ENCODE measurements at places on chromosomes 16 and 17. TPM values are rescaled to one million over a fixed set of nuclear protein-coding genes. Genes with fewer than 3 reads are reported as not detected.
A peak's percentile ranks its signal among the peaks of the same experiment; 100 is the strongest.

Gene MBTD1
- 32.9 TPM for total RNA-seq

Gene UBB
- total RNA-seq = 2,058 TPM

GRCh38 chr16:87131061-87131995 lies 185.9 kb downstream of the C16orf95 start:
- peaks cover 3% of the 10 kb centered on the region for H3K36me3 ChIP-seq
- H3K4me3 ChIP-seq = no peak overlapping the region
- peaks cover 60% of the 10 kb centered on the region for H3K4me1 ChIP-seq
- DNase-seq = no peak

DNA sequence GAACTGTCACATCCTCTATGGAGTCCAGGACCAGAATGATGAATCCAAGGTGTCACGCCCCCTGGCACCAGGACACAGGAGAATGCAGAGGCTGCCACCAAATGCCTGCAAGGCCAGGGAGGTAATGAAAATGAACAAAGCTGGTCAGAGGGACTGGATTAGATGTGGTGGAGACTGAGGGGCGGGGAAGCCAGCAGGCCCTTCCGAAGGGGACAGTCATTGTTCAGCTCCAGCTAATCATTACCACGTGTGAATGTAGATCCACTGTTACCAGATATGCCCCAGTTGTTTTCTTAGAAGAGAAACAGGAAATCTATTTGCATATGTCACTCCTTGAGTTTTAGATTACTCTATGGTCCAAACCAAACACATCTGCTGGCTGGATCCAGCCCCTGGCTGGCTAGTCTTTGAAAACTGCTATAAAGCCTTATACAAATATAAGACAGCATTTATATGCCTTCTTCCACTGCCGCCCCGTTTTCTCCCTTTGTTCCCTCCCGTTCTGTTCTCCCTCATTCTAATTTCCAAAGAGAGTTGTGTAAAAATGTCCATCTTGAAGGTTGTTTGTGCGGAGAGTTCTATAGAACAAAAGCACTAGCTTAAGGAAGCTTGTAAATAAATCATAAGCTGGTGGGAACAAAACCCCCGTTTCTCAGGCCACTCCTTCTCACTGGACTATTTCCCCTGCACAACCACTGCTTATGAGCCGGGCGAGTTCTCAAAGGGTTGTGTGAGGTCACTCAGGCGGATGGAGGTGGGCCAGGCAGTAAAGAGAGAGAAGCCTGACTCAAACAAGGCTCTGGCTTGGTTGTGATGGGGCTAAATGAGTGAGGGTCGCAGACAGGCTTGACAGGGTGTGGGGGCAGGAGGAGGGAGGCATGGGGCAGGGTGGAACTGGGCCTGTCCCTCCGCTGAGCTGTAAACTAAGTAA lies 14.2 kb downstream of the CRYM start:
- H3K4me3 ChIP-seq = peak overlapping the region; percentile 2
- peaks cover 29% of the 10 kb centered on the region for H3K4me1 ChIP-seq
- DNase-seq = no peak
- no peaks in the 10 kb centered on the region for H3K36me3 ChIP-seq
- H3K27me3 ChIP-seq = no peaks in the 10 kb centered on the region
- H3K27ac ChIP-seq = peak overlapping the region; percentile 39

GRCh38 chr16:76035689-76036088 lies 241.5 kb upstream of the CNTNAP4 start:
- no peaks in the 10 kb centered on the region for H3K4me1 ChIP-seq
- no peak overlapping the region for H3K4me3 ChIP-seq
- H3K36me3 ChIP-seq = peaks cover 5% of the 10 kb centered on the region
- no peak overlapping the region for H3K27ac ChIP-seq
- no peak for DNase-seq
- H3K27me3 ChIP-seq = no peaks in the 10 kb centered on the region

DNA sequence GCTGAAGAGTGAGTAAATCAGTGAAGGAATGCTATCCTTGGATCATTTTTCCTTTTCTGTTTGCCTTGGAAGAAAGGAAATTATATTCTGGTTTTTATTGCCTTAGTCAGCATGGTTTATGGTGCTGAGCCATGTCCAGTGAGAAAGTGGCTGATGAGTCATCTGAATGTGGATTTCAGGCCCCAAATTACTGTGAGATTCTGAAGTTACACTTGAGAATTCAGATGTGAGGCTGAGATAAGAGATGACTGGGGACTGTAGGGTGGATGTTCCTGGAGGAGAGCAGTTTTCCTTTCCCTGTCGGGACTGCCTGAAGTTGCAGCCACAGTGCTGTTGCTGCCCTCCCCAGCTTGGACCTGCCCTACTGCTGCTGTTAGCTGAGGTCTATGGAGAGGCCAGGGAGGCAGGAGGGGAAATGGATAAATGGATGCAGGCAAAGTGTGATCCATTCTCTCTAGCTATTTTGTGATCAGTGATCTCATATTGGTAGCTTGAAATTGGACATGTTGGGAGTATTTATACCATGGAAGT lies 4.2 kb upstream of the MAP3K14 start:
- peaks cover 16% of the 10 kb centered on the region for H3K4me1 ChIP-seq
- no peak for DNase-seq
- no peaks in the 10 kb centered on the region for H3K36me3 ChIP-seq
- no peak overlapping the region for H3K4me3 ChIP-seq

DNA sequence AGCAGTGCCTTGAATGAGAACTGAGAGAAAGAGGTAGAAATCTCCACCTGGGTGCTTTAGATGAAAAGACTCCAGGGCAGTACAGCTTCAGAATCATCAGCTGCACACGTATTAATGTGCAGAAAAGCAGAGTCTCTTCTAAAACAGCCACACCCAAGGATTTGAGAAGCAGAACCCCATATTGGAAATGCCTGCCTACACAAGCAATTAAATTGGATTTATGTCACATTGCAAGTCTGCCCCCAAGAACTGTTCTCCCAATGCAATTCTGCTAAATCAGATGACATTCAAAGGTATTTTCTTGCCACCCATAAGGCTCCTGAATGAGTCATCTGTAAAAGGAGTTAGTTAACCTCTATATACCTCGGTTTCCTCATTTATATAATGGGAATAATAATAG lies 326.0 kb upstream of the C16orf82 start:
- no peaks in the 10 kb centered on the region for H3K4me1 ChIP-seq
- no peak overlapping the region for H3K27ac ChIP-seq
- H3K27me3 ChIP-seq = peaks cover 16% of the 10 kb centered on the region
- no peak overlapping the region for H3K4me3 ChIP-seq
- H3K36me3 ChIP-seq = no peaks in the 10 kb centered on the region
- no peak for DNase-seq

Data from neural crest cell (in vitro differentiated cells).